ENCODE measurements at places on chromosomes 6 and 20. TPM values are rescaled to one million over a fixed set of nuclear protein-coding genes. Genes with fewer than 3 reads are reported as not detected.

- H3K4me3 ChIP-seq = no peak overlapping the region
- no peak for DNase-seq
- H3K36me3 ChIP-seq = no peaks in the 10 kb centered on the region
- H3K27me3 ChIP-seq = no peaks in the 10 kb centered on the region
Measured at GRCh38 chr6:48535582-48536009, 424.6 kb upstream of the PTCHD4 start.

DNA sequence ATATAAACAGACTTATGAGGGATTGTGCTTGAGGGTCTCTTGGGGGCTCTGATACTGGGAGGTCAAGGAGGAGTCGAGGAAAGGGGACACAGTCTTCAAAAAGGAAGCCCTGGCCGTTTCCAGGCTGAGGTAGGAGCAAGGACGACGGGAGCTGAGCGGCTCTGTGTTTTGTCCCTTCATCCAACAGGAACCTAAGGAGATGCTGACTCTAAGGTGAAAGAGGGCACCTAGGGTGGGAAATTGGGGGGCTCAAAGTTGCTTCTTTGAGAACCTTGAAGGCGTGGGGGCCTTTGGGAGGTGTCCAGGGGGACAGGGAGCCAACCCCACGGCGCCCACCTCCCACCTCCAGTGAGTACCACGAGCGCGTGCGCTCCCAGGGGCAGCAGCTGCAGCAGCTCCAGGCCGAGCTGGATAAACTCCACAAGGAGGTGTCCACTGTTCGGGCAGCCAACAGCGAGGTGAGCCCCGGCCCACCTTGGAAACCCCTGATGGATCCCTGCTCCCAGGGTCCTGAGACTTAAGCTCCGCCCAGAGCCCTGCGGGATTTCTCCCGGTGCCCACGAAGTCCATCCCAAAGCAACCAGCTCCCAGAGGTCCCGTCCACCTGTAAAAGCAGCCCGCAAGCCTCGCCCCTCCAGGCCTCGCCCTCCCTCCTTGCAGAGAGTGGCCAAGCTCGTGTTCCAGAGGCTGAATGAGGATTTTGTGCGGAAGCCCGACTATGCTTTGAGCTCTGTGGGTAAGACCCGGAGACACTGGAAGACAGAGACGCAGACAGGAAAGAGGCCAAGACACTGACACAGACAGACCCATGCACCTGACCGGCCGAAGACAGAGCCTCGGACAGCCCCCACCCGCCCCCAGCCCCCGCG is 2.9 kb downstream of the SPAG4 start:
- H3K4me3 ChIP-seq = peak overlapping the region; percentile 66
- H3K27ac ChIP-seq = no peak overlapping the region
- H3K36me3 ChIP-seq = no peaks in the 10 kb centered on the region

GRCh38 chr6:36699348-36699747 is 1.7 kb downstream of the RAB44 start:
- no peak overlapping the region for H3K27ac ChIP-seq
- no peak overlapping the region for H3K4me3 ChIP-seq
- H3K27me3 ChIP-seq = no peaks in the 10 kb centered on the region
- H3K4me1 ChIP-seq = peaks cover 5% of the 10 kb centered on the region
- H3K36me3 ChIP-seq = no peaks in the 10 kb centered on the region

OR2H2 gene
- total RNA-seq = not detected

DNA sequence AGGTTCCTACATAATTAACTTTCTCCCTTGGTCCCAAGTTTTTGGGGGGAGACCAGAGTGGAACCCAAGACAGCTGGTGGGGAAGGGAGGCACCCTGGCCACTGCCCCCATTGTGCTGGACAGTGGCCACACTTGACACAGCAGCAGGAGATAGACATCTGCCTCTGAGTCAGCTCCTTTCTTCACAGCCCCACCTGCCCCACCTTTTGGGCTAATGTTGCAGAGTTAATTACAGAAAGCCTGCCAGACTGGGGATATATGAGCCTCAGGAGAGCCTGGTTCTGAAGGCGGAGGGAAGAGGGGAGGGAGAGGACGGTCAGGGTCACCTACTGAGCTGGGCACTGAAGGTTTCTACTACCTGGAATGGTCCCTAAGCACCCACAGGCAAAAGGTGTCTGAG is 50.6 kb downstream of the MAFB start:
- no peak for DNase-seq
- no peaks in the 10 kb centered on the region for H3K4me1 ChIP-seq
- no peaks in the 10 kb centered on the region for H3K36me3 ChIP-seq
- H3K27ac ChIP-seq = no peak overlapping the region

GRCh38 chr20:17683218-17684076 is 1.4 kb upstream of the RRBP1 start:
- H3K4me3 ChIP-seq = peak overlapping the region; percentile 76
- no peak for DNase-seq
- no peak overlapping the region for H3K27ac ChIP-seq
- peaks cover 28% of the 10 kb centered on the region for H3K27me3 ChIP-seq
- H3K36me3 ChIP-seq = no peaks in the 10 kb centered on the region

Measured in CD4-positive, alpha-beta T cell (primary cell).